ENCODE measurements at places on chromosomes 16 and 17.

- DNase-seq: no peak
These were observed 5.8 kb downstream of the KRTAP29-1 start for GRCh38 chr17:41296846-41297245.

DNA sequence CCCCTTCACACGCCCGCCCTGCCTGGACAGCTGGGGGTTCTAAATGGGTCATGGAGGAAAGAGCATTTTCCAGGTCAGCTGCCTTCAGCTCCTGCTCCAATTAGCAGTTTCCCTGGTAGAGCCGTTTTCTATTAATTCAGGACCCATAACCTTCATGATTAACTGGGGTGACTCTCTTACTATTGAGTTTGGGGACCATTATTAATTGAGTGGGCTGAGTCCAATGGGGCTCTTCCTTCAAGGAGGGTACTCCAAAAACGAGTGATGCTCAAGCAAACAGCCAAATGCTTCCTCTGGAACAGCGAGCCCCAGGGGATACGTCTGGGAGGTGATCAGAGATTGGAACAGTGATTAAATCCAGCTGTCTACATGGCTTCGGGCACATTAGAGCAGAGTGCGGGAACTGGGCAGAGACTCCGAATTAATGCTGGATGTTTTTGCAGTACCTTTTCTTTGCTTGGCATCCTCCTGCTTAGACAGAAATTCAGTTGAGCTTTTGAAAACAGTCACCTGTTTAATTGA, 68.1 kb upstream of the CACNG3 start:
- DNase-seq: no peak

DNA sequence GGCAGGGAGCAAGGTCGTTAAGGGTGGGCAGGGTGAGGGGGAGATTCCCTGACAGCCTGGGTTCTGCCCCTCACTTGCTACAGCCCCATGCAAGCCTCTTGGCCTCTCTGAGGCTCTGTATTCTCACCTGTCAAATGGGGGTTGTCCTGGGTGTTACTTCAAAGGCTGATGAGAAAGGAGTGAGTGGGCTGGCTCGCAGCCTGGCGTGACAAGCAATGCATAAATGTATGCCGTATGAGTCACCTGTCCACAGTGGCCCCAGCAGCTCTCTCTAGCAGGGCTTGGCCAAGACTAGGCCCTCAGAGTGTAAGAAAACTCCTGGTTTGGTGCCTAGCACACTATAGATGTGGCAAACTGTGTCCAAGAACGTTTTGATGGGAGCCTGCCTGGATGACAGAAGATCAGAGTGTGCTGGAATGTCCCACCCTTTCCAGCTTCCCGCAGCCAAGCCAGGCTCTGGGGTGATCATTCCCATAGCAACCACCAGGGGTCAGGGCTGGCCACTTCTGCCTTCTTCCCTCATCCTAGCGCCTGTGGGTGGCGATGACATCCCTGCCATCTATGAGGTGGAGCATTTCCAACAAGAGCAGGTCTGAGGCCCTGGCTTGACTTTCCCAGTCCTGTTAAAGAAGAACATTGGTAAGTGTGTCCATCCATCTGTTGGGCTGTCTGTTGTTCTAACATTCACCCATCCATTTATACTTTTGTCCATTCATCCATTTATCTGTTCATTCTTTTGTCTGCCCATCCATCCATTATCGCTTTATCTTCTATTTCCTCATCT, 37.2 kb upstream of the ADGRG1 start:
- DNase-seq: peak; percentile 49

DNA sequence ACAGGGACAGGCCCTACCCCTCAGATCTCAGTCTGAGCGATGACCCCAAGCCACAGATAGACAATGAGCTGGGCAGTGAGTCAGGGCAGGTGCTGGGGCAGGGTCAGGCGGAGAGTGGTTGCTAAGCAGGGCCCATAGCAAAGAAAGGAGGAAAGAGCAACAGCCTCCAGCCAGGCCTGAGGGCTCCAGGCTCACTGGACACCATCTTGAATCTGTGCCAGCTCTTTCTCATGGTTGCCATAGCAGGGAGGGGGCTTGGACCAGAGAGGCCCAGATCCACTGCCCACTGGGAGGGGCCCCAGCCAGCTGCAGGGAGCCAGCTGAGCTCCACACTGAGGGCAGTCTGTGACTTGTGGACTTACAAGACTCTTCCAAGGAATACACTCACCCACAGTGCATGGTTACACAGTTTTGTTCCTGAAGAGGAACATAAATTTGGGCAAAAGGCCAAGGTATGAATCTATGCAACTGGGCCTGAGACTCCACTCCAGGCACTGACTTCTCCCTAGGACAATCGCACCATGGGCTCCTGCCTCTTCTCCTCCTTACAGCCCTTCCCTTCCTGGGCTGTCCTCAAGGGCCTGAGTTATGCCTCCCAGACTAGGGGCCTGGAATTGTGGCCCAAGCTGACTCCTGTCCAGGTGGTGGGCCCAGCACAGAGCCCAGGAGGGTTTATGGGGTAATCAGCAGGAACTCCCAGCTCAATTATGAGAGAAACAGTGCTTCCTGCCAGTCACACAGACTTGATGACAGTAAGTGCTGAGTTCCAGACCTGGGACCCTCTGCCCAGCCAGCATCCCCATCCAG, 59.9 kb downstream of the BEAN1 start:
- DNase-seq: peak; percentile 82

DNA sequence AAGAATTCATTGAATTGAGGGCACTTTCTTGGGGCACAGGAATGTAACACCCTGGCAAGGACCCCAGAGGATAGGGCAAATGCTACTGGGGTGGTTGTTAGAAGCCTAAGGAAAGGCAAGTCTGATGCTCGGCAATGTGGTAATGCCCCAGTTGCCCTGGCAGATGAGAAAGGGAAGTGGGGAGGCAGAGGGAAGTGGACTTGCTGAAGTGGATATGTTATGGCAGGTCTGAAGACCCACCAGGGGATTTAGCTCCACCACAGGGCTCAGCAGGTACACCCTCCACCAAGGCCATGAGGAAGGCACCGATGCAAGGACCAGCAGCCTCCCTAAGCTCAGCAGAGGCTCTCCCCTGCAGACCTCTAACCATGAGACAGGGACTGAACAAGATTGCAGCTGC, 184.8 kb downstream of the IRX5 start:
- no peak for DNase-seq

DNA sequence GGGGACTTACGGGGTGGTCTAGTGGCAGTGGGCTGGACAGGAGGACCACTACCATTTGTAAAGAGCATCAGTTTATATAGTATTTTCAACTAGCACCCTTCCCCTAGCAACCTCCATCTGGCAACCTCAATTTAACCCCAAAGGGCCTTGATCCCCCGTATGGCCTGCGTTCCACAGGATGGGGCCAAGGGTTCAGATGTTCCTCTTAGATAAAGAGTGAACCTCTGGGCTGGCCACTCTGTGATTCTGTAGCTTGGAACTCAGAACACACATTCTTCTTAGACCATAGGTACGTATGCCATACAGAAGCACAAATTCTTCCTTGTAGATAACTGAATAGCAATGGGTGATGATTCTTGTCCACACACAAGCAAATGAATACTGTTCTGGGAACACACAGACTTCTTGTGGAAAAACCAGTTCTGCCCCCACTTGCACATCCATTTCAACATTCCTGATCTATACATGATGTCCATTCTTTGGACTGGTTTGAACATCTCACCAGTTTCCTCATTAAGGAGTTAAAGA, 1.9 kb upstream of the GGA2 start:
- DNase-seq: no peak

GRCh38 chr17:31068291-31068690, 26.5 kb upstream of the NF1 start:
- peak; percentile 36 for DNase-seq

DNA sequence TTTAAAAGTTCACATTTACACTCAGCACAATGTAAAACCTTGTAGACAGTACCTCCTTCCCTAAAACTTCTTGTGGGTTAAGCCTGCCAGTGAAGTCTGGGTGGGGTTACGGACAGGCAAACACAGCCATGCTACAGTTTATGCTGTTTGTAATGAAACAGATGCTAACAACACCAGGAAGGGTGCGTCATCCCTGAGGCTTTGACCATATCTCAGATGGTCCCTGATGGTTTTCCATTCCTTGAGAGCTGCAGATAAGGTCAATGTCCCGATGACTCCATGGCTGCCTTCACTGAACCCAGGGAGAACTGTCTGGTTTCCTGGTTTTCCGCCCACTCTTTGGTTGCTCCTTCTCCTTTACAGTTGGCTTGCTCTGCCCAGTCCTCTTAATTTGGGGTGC, 29.1 kb downstream of the GAS7 start:
- no peak for DNase-seq

DNA sequence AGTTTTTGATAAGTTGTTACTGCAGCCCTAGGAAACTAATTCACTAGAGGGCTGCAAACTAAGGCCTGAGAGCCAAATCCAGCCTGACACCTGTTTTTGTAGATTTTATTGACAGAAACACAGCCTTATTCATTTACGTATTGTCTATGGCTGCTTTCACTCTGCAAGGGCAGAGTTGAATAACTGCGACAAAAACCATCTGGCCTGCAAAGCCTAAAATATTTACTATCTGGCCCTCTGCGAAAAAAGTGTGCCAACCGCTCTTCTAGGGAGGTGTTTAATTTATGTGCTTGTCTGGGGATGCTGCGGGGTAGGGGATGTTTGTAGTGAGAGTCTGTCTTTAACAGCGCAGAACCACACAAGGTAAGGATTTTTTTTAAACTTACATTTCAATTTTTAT, 165.0 kb upstream of the RBFOX1 start:
- DNase-seq: no peak

GRCh38 chr17:57819285-57819684, 30.6 kb downstream of the MRPS23 start:
- DNase-seq: no peak

GRCh38 chr17:79804856-79805696, 8.2 kb upstream of the CBX8 start:
- no peak for DNase-seq

DNA sequence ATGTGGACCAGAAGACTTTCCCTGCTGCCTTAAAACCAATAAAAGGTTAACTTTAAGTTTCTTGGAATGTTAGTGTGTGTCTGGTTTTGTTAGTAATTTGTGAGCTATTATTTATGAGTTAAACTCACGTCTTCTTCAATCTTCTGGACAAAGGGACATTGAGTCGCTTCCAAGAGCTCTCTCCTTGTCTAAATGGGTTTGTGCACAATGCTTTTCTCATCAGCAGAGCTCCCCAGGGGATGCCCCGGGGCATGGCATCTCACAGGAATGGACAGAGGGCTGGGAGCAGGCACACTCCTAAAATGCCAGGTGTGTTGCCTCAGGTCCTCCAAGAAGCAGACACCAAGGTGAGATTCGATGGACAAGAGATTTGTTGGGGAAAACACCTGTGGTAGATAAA, 90.5 kb downstream of the RGS9 start:
- peak; percentile 55 for DNase-seq

DNA sequence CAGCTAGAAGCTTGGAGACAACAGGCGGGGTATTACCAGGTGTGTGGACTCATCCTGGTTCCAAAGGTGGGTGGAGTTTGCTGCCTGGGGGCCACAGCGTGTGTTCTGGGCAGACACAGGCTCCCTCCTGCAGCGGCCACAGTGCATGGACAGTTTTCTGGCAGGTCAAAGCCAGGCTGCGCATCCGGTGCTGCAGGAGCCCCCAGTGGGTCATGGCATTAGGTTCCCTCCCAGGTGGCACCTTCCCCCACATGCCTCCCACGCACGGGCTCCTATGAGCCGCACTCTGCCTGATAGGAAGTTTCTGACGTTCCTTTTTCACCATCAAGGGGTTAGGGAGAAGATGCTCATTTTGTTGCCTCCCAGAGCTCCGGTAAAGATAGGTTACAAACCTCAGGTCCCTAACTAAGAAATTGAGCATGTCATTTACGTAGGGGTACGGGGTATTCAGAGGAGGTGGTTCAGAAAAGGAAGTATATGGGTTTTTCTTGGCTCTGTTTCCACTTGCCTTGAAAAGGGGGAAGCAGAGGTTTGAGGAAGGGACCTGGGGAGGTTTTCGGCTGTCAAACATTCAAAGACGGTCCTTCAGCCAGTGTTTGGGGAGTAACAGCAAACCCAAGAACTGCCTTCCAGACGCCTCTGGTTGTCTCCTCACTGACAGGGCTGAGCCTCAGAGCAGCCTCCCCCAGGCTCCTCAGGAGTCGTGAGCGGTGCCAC, 32.7 kb upstream of the NAT9 start:
- DNase-seq: no peak

DNA sequence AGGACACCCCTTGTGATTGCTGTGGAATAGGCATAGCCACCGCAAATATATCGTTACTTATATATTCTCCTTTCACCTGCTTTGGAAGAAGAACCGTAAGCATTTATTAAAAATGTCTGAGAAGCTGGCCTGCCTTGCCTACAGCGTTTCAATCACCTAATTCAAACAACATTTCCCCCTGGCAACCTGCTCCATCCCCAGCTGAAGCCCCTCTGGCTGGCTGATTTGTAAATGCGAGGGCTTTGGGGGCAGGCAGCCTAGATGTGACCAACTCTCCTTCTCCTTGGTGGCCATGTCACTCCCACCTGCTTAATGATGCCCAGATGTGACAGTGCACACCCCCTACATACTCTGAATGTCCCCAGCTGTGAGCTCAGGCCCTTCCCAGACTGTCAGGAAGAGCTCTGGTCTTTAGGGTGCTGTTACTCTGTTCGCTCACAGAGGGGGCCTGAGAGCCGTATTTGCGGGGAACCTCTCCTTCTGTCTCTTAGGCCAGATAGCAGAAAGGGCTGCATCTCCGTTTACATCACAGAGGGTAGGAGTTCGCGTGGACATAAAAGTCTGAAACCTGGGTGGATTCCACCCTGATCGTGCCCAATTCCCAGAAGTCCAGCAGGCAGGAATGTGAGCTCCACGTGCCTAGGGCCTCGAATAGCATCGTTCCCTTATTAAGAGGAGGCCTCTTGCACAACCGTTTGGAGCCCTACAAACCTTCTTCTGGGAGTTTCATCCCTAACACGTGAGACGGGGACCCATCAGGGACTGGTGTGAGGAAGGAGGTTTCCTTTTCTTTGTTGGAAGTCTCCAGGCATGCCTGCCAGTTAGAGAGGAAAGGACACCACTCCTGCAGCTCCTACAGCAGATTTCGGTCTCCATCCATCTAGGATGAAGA, 2.4 kb upstream of the SDK2 start:
- DNase-seq: no peak

- DNase-seq: no peak
These were observed 16.0 kb downstream of the MYO15A start for GRCh38 chr17:18124345-18125126.

DNA sequence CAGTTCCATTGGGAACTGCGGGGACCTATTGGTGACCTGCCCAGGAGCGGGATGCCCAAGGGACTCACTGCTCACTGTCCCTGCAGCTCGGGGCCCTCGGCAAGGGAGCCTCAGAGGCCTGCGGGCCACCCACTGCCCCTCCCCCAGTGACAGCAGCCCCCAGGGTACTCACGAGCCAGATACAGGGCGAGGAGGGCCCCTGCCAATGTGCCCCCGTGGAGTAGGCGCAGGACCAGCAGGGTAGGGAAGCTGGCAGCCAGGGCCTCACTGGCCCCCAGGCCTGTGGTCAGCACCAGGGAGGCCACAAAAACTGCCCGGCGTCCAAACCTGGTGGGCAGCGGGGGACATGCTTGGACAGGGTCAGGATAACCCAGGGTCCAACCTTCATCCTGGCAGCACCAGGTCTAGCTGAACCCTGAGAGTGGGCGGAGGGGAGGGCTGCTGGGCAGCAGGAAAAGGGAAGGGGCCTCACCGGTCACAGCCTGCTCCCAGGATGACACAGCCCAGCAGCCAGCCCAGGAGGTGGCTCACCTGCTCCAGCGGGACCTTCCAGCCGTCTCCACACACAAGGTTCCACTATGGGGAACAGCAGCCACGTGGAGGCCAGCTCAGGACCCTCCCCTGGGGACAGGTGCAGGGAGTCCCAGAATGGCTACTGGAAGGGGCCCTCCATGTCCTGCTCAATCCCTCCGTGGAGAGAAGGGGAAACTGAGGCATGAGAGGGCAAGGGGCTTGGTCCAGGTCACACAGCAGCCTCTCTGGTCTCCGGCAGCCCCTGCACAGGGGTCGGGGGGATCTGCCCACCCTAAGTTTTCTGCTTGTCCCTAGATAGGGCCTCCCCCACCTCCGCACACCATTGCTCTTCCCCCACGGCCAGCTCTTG, 855 bp downstream of the SLC22A31 start:
- DNase-seq: no peak

All from NCI-H146 (cell line).